ENCODE measurements at places on chromosomes 11 and 22.

GRCh38 chr11:9806946-9807687 is 143.2 kb downstream of the SWAP70 start:
- no peak for DNase-seq

GRCh38 chr11:36376009-36376887 is 80.2 kb downstream of the PRR5L start:
- no peak for DNase-seq

DNA sequence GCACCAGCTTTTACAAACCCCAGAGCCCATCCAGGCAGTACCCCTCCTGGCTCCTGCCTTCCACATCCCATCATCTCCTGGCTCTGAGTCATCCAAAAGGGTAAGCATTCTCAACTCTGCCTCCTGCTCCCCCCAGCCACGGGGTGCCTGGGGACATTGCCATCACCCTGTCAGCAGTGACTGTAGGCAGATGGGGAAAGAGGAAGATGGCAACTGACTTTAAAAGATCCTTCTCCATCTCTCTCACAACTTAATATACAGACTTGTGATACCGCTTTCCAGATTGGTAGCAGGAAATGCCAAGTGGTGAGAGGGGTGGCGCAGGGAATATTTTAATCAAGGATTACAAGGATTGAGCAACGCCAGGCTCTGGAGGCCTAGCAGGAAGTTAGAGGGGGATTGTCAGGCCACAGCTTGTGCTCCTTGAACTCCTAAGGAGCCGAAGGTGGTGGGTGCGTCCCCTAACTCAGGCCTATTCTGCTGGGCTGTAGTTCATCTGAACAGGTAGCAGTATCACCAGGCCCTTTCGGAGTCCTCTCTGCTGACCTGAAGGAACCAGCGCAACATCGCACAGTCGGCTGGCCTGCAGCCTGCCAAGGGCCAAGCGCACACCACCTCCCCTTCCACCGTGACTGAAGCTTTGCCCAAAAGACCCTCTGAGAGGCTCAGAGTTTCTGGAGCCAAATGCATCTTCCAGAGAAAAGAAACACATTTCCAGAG is 83.3 kb downstream of the ZC3H12C start:
- no peak for DNase-seq

DNA sequence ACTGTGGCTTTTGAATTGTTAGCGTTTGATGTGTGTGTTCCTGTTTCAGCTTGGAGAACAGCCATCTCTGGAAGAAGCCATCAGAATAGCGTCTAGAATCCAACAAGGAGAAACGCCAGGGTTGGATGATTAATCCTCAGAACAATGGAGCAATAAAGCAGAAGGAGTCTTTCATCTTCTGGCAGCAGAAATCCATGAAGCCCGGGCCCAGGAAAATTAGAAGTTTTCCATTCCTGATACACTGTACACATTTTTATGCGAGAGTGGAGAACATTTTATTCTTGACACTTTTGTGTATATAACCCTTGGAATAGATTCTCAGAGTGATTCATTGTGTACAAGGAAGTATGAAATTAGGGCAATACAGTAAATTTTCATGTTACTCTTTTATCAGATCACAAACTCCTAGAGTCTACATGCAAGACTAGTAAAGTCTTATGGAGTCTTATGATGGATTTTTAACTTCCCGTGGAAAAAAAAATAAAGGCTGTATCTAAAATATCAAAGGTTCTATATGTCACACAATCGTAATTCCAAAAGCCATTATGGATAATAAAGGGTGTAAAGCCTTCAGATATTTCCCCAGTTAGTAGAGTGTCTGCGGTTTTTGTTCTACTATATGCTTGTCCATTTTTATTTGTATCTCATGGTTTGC is 45.9 kb upstream of the WEE1 start:
- DNase-seq, result no peak

- DNase-seq, result no peak
These were observed 71.4 kb downstream of the NAT10 start for GRCh38 chr11:34176751-34177209.

DNA sequence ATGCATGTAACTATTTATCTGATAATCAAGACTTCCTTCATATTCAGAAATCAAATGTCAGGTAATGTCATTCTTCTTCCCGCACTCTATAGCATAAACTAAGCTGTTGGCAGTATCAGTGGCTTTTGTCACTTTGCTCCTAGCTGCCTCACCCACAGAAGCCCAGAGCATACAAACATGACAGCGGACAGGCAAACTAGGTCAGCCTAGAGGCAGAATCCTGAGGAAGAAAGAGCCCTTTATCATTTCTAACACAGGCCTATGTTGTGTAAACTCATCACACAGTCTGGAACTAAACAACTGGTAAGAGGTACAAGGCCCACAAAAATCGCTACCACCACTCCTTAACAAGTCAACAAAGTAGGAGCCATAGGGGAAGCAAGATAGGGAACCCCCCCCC is 21.0 kb downstream of the GUCY1A2 start:
- DNase-seq, result no peak

DNA sequence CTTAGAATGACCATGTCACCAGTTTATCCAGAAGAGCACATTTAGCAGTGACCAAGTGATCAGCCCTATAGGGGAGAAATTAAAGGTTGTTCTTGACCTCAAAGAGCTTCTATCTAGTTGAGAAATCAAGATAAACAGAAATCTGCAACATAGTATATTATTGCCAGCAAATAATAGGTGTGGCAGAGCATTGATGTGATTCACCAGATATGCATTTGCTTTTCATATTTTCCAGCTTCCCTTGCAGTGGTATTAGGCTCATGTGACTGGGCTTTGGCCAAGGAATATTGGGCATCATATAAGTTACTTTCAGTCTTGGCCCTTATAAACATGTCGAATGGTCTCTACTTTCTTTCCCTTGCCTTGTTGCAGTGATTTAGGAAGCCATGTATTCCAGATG is 34.5 kb downstream of the COMMD9 start:
- no peak for DNase-seq

DNA sequence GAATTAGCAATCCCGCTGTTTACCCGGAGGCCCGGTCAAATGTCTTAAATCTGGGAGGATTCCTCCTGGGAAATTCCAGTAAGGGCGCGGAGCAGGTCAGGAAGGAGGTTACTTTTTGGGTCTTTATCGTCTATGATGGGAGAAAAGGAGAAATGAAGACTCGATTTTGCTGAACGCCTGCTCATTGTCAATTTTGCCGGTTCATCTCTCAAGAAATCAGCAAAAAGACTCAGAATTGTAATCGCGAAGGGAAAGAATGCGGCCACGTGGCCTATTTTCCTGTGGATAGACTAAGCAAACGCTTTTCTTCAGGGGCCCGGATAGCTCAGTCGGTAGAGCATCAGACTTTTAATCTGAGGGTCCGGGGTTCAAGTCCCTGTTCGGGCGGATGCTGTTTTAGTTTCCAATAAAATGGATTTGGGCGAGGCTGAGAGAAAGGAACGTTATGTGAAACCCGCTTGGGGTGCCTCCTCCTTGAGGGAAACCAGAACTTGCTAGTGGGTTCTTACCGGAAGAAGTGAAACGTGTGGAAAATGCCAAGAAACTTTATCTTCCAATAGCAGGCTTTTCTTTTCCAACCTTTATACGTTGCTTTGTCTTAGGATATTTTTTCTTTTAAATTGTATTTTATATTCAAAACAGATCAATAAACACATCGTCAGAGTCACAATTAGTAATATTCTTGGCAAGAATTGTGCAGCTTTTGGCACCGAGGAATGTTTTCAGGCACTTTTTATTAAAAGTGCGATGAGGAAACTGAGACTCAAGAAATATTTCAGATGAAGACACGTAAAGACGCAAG is 45.0 kb downstream of the OR4D9 start:
- peak; percentile 48 for DNase-seq
